ENCODE measurements at places on chromosomes 6 and 20.

- DNase-seq, result no peak
Measured at GRCh38 chr20:64145458-64146300, 18.6 kb upstream of the MYT1 start.

GRCh38 chr6:54860739-54861138 is 14.2 kb downstream of the FAM83B start:
- DNase-seq, result peak; percentile 56

GRCh38 chr6:7901056-7901455 is 9.5 kb downstream of the TXNDC5 start:
- DNase-seq, result no peak

- no peak for DNase-seq
Measured at GRCh38 chr6:70234561-70235236, 68.2 kb downstream of the COL9A1 start.

- DNase-seq, result no peak
Measured at GRCh38 chr6:107374264-107374663, 85.1 kb downstream of the PDSS2 start.

GRCh38 chr6:160519603-160520042 is 144.5 kb downstream of the LPA start:
- no peak for DNase-seq

DNA sequence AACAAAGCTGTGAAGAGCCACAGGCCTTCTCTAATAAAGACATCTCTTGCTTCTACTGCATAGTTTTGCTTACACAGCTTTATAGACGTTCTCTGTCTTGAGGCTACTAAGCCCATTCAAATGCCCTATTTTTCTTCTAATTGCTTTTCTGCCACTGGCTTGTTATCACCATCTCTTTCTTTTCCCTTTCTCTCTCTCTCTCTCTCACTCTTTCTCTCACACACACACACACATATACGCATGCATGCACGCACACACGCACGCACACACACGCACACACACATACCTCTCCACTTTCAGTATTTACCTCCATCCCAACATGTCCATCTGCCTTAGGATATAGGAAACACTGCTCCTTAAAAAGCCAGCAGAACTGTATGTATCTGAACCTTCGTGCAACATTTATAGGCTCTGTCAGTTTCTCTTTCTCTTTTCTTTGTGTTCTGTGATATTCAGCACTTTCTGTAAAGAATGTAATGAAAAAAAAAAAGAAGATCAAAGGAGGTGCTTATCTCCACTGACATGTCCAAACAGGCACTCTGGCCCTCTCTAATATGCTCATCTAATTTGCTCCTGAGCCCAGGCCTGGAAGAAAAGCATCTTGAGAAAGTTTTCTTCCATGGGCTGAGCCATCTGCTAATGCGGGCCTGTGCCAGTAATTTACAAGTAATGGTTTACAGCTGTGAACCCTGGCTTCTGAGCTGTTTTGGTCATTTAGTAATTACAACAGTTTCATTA is 1046.7 kb upstream of the MAP3K7 start:
- DNase-seq, result no peak

- DNase-seq, result no peak
Measured at GRCh38 chr6:156809446-156810178, 32.4 kb downstream of the ARID1B start.

DNA sequence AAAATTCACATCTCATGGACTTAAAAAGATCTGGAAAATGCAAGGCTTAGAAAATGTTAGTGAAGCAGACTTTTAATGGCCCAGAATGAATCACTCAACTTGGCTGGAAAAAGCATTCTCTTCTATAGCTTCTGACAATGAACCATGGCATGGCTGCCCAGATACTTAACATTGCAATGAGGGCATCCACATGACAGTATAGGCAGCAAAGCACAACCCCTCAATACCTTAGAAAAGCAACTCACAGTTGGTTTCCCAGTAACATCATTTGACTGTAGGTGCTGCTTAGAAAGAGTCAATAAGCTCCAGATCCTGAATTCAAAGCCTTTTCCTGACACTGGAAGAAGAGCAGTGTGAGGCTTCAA is 155.8 kb downstream of the EYA4 start:
- no peak for DNase-seq

- no peak for DNase-seq
Measured at GRCh38 chr20:2618815-2619214, 33.6 kb upstream of the NOP56 start.

- DNase-seq, result no peak
Measured at GRCh38 chr6:108710551-108710950, 137.7 kb upstream of the ARMC2 start.

GRCh38 chr6:53792016-53792415 is 2.8 kb upstream of the LRRC1 start:
- no peak for DNase-seq

DNA sequence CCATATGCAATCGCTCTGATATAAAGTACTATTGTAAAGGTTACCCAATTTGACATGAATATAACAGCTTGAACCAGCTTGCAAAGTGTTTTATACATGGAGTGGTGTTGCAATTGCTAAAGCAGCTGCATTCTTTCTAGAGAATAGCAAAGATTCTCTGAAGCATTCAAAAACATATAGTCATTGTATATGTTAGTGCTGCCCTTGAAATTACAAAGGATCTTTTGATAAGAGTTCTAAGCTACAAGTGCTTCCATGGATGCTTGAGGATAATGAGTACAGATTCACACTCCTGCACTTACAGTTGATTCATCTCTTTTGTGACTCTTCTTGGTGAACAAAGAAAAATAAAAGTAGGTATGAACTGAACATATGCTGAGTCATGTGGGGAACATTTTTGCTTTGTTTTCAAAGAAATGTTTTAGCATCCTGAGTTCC is 175.7 kb downstream of the ALDH8A1 start:
- peak; percentile 53 for DNase-seq

GRCh38 chr6:42410861-42411260 is 40.9 kb downstream of the TRERF1 start:
- DNase-seq, result no peak

DNA sequence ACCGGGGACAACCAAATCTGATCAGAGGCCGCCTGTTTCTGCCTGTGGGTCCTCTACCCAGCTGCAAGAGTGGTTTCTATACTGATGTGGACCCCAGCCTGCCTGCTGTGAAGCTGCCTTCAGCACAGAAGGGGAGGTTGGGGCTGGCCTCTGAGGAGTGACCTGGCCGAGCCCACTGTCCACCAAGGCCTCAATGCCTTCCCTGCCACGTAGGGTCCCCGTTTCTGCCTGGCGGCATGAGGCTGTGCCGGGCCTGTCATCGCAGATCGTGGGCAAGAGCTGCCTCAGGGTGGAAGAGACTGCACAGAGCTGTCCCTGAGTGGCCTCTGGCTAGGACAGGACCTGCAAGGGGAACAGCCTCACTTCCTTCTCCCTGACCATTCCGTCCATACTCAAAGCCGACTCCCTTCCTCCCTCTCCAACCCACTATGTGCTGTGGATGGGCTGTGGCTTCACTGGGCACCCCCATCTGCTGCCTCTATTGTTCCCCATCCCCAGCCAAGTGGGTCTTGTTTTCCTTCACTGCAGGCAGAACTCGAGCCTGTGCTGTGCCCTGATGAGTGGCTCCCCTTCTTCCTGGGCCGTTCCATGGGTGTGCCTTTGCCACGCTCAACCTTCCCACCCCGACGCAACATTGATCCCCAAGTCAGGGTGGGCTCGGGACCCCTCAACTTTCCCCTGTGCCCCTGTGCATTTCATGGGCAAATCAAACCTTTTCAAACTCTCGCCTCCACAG is 60.3 kb downstream of the ERMARD start:
- no peak for DNase-seq

DNA sequence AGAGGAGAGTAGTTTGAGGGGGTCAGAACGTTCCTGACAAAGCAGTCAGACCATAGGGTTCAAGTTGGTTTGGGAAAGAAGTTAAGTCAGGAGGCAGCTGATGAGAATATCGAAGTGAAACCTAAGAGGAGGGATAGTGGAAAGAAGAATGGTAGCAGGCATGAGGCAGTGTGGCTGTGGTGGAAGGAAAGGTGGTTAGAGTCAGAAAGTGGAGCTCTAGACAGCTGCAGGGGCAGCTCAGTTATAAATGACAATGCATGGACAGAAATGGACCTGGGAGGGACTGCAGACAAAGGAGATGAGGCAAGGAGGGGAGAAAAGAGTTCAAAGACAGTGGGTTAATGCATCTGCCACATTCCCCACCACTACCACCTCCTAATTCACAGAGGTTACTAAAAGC is 66.6 kb downstream of the SMLR1 start:
- DNase-seq, result no peak

GRCh38 chr6:56742122-56742791 is 99.6 kb upstream of the DST start:
- no peak for DNase-seq

DNA sequence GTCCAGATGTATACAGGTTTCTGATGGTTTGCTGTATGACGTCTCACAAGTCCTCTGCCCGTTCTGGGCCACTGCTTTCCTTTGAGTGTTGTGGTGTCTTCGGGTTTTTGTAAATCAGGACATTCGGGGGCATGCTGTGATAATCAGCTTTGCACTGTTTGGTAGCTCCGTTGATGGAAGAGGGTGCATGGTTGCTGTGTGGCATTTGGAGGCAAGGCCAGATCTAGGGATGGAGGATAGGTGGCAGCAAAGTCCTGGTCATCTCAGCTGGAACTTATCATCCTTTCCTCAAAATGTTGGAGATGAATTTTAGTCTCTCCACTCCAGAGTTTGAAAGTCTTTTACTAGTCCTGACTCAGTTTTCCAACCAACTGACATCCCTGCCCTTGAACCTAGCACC is 91.0 kb downstream of the SCP2D1 start:
- DNase-seq, result no peak

- peak; percentile 70 for DNase-seq
Measured at GRCh38 chr20:34948030-34948429, 7.6 kb downstream of the GSS start.

GRCh38 chr6:48813836-48814235 is 649.2 kb downstream of the MMUT start:
- no peak for DNase-seq

All from fibroblast of skin of scalp (primary cell).